ENCODE measurements at places on chromosomes 11 and 22. TPM values are rescaled to one million over a fixed set of nuclear protein-coding genes. Genes with fewer than 3 reads are reported as not detected.

FXYD2 gene
- not detected for total RNA-seq

KCNJ4 gene
- total RNA-seq: not detected

OR4C15 gene
- total RNA-seq: not detected

HPX gene
- 1.00 TPM for total RNA-seq

EFCAB6 gene
- total RNA-seq: 0.68 TPM

OR51I1 gene
- not detected for total RNA-seq

DHCR7 gene
- total RNA-seq: 56.7 TPM

OR52R1 gene
- not detected for total RNA-seq

NRXN2 gene
- not detected for total RNA-seq

CATSPER1 gene
- not detected for total RNA-seq
